Chondrocyte (in vitro differentiated cells): ENCODE measurements at places on chromosomes 3 and 15.

DNA sequence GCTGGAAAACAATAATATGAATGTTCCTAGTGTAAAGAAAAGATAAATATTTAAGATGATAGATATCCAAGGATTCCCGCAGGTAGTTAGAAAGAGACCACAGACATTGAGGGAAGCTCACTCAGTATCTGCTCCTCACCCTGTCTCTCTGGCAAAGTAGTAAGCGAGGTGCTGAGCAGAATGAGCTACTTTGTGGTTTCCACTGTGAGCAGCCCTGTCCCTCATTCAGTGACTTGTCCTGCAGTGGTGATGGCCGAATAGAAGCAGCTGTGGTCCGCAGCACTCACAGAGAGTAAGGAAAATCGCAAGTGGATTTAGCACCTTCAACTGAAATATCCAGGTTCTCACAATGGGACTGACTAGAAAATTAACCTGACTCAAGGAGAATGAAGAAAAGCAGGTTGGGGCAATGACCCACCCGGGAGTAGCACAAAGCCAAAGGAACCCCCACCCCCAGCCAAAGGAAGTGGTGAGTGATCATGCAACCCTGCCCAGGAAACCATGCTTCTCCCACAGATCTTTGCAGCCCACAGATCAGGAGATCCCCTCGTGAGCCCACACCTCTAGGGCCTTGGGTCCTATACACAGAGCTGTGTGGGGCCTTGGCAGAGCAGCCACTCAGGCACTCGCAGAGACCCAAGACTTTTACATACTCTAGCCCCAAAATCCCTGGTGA lies 21.8 kb upstream of the SLC25A38 start:
- DNase-seq, result no peak

- no peak for DNase-seq
These were observed 96.5 kb upstream of the MYO5C start for GRCh38 chr15:52392008-52392687.

- no peak for DNase-seq
These were observed 484 bp upstream of the C3orf52 start for GRCh38 chr3:112085735-112086075.

DNA sequence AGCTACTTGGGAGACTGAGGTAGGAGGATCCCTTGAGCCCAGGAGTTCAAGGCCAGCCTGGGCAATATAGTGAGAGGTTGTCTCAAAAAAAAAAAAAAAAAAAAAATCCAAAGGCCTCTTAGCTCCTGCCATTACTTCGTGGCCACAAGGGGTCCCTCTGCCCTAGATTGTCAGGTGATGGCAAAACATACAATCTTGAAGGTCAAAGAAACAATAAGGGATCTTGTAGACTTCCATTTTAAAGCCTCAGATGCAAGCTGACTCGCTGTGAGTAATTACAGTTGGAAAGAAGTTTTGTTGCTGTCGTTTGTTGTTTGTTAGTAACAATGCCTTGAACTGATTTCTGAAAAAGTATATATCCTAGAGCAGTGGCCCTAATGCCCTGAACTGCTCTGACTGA lies 55.9 kb upstream of the PLCL2 start:
- no peak for DNase-seq

- DNase-seq, result no peak
These were observed 114.7 kb upstream of the CCNL1 start for GRCh38 chr3:157274644-157275137.

- DNase-seq, result no peak
These were observed 155.3 kb upstream of the MRPL3 start for GRCh38 chr3:131658115-131658514.

DNA sequence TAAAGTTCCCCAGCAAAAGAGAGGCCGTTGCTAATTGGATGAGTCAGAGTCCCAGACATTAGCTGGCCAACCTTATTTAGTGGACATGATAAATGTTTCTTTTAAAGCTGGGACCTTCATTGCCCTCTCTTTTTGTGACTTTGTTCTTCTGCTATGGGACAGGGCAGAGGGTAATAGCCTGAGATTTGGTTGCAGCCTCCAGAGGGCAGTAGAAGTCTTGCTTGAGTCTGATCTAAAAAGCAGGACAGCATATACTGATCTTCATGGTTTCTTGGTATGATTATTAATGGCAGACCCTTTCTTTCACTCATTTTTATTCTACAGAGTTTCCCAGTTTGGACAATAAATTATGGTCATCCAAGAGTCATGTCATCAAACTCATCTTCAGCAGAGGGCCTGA lies 25.1 kb upstream of the ZKSCAN7 start:
- DNase-seq, result no peak

- no peak for DNase-seq
These were observed 718.7 kb upstream of the CBLB start for GRCh38 chr3:106587551-106587950.

- DNase-seq, result no peak
These were observed 159.8 kb downstream of the THSD4 start for GRCh38 chr15:71275098-71275497.

DNA sequence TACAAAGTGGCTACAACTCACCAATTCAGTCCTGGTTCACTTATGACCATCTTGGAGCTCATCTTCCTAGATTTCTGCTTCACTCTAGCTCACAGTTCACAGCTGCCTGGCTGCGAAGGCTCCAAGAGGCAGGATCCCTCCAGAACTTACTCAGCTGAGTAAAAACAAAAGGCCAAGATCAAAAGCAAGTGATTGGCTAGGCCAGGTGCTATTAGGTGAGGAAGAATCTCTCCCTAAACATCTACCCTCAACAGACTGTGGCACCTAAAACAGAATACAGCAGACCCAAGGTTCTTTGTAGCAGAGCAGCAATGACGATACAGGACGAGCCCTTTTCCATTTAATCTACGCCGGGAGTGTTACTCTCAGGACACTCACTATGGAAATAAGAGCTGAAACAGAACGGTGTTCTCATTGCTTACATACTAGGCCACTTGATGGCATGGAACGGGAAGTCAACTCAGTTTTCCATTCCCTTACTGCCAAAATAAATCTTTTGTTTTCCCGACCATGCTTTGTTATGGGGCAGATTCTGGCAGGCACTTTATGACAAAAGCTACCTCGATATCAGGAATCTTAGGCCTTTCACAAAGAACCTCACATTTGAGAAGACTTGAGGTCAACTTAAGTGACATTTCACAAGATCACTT lies 901 bp downstream of the ICE2 start:
- no peak for DNase-seq

GRCh38 chr15:82298520-82298919 lies 35.9 kb downstream of the SAXO2 start:
- no peak for DNase-seq

DNA sequence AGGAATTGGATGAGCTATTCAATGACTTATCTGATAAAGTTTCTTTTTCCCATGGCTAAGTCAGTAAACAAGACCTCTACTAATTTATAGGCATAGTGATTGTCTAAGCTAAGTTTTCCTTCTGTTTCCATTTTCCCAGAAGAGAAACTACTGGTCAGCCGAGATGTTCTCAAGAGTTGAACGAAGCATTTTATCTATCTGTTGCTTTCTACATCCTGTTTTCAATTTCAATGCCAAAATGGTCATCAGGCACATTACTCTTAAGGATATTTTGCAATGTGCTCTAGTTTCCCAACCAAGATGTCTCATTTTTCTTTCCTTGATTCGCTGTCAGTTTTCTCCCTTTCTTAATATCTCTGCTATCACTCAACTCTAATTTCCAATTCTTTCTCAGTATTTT lies 228.7 kb downstream of the MBNL1 start:
- DNase-seq, result no peak

- DNase-seq, result no peak
These were observed 39.5 kb downstream of the TNIK start for GRCh38 chr3:171420667-171421066.
